ENCODE measurements at places on chromosomes 1 and 21.
A peak's percentile ranks its signal among the peaks of the same experiment; 100 is the strongest.

- no peak for DNase-seq
Measured at GRCh38 chr1:113861641-113862040, 9.9 kb downstream of the PTPN22 start.

- peak; percentile 47 for DNase-seq
Measured at GRCh38 chr1:36156329-36157114, 562 bp downstream of the MAP7D1 start.

- DNase-seq, result no peak
Measured at GRCh38 chr21:27122686-27123085, 155.8 kb upstream of the ADAMTS5 start.

- DNase-seq, result no peak
Measured at GRCh38 chr1:225921734-225922709, 2.0 kb downstream of the PYCR2 start.

- peak; percentile 41 for DNase-seq
Measured at GRCh38 chr1:243842161-243842560, 7.9 kb downstream of the AKT3 start.

GRCh38 chr1:22133931-22134324 lies 9.0 kb downstream of the WNT4 start:
- no peak for DNase-seq

- no peak for DNase-seq
Measured at GRCh38 chr21:20388400-20388799, 609.8 kb upstream of the NCAM2 start.

GRCh38 chr1:110216844-110217444 lies 6.8 kb downstream of the KCNC4 start:
- DNase-seq, result no peak

All from CD4-positive, alpha-beta T cell treated with Interleukin-15 for 4 hours (primary cell).